ENCODE measurements at places on chromosomes 2 and 18.
A peak's percentile ranks its signal among the peaks of the same experiment; 100 is the strongest.

DNA sequence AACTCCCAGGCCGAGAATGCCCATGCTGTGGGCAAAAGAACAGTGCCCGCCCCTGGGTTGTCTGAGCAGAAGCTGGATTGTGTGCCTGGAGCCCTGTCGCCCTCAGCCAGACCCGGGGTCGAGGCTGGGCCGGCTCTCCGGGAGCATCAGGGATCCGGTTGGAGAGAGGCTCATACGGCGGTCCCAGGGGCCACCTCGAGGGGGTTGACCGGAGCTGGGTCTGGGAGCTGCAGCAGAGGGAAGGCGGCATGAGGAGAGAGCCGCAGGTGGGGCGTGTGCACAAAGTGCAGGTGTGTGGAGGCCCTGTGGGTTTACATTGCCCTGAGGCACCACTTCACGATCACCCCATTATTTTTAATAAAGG lies 39.5 kb downstream of the MBP start:
- DNase-seq, result no peak

GRCh38 chr2:8098476-8099266 lies 583.2 kb upstream of the ID2 start:
- DNase-seq, result no peak

GRCh38 chr2:160321006-160321405 lies 120.9 kb upstream of the ITGB6 start:
- DNase-seq, result no peak

GRCh38 chr2:226185616-226186211 lies 613.9 kb downstream of the IRS1 start:
- DNase-seq, result peak; percentile 97

DNA sequence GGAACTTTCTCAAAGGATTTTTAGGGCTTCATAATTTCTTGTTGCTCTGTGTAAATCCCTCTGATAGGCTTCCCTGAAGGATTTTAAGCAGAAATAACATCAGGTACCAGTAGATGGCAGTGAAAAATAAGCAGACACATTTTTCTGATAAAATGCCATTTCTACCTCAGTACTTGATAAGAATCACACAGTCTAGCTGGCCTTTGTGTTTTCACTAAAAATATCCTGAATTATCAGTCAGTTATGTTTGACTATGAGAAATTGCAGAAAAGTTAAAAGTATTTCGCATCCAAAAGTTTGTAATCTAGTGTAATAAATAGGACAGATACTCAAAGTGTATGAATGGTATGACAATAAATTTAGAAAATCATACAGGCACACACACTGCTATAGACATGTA lies 68.7 kb downstream of the DNAJC10 start:
- peak; percentile 18 for DNase-seq

DNA sequence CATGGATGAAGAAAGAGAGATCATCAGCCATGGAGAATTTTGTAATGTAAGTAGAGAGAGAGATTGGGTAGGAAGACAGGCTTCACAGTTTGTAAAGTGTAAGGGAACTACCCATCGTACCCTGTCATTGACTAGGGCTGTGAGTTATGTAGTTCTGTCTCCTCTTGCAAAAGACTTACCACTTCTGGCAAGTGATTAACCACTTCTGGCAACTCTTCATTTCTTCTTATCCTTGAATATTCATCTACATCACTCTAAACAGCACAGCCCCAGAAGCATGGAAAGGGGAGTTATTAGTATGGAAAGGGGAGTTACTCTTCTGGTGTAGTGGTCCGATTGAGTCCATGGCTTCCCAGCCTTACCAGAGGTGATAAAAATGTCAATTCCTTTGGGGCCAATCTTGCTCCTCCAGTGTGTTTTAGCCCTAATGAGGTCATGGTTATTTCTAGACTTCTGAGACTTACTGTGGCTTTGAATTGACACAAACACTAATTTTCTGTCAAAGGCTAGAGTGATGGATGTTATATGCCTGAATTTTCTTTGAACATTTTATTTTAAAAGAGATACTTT lies 52.0 kb downstream of the STAT1 start:
- DNase-seq, result no peak

DNA sequence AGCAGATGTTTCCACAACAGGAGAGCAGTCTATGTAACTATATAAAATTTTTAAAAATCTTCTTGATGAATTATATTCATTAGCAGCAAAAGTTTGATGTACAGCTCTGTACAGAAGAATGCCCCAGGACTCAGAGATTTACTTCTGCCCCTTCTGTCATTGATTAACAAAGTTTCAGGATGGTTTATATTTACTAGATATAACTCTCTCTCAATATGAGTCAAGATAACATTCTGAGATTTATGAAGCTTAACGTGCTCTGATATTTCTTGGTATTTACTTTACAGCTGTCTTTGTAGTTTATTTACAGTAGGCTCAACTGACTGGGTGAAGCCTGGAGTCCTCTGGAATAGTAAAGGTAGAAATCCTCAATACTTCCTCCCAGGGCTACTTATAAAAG lies 93.6 kb upstream of the HNMT start:
- no peak for DNase-seq

- DNase-seq, result no peak
Observed at GRCh38 chr2:60947056-60947455, 65.7 kb downstream of the REL start.

GRCh38 chr2:177530561-177530960 lies 138.0 kb downstream of the AGPS start:
- DNase-seq, result no peak

DNA sequence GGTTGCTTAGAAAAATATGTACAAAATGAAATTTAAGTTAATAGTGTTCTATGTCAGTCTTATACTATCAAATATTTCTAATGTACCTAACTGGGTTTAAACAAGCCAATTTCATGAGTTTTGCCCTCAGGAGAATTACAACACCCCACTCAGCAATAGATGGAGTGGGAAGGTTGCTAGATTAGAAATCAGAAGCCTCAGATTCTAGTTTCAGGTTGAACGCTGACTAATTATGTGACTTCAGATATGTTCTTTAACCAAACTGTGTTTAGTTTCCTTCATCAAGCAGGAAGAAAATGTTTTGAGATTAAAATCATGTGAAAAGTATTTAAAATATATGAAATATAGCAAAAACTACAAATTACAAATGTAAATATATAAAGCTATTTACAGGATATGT lies 133.8 kb upstream of the KCNH7 start:
- no peak for DNase-seq

GRCh38 chr2:232883116-232883721 lies 13.2 kb downstream of the SNORC start:
- DNase-seq, result no peak

DNA sequence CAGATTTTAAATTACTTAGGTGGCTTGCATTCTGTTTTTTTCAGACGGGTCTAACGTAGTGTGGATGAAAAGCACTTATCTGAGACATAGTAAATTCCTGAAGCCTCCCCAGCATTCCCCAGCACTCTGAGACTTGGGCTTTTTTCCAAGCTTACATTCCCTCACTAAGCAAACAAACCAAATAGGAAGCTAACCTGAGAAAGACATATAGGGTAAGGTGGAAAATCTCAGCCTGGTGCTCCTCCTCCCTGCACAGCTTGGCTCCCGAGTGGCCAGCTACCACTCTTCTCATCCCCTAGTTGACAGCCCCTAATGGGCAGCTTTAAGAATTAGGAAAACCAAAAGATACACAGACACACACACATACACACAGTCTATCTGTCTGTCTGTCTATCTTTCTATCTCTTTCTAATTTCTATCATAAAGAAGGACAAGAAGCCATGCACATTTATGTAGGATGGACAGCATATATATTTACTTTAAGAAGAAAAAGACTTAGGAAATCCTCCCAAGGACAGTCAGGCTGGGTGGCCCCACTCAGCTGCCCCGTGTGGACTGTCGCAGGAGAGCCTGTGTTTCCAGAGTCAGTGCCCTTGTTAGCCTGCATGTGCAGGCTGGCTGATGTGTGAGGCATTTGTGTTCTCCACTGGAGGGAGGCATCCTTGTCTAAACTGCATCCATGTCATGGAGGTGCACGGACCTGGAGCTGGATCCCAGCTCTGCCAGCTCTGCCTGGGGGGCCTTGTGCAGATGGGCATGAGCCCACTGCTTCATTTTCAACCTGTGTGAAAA lies 8.2 kb downstream of the CNNM3 start:
- DNase-seq, result no peak

DNA sequence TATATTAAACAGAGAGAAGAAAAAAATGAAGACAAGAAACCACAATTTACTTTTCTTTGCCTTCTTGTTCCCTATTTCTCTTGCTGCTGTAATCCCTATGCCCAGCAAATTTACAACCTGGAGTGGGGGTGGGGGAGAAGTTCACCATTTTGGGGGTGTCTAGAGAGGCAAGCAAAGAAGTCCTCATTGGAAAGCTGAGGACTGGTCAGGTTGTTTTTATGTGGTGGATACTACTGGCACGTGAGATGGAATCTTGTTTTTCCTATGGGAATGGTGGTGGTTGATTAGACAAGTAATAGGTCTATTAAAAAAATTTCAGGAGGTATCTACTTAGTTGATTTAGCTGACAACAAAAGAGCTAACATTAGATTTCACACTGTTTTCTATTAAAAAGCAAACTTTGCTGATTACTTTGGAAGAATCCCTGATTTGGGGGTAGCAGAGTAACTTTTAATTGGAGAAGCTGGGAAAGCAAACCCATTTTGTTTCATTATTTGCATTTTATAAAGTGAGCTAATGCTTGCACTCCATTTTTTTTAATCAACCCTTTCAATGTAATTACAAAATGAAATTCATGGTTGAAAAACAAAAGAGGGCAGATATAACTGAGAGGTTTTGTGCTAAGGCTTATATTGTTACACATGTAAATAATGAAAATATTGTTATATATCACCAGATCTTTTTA lies 6.0 kb downstream of the POU3F3 start:
- DNase-seq, result no peak

DNA sequence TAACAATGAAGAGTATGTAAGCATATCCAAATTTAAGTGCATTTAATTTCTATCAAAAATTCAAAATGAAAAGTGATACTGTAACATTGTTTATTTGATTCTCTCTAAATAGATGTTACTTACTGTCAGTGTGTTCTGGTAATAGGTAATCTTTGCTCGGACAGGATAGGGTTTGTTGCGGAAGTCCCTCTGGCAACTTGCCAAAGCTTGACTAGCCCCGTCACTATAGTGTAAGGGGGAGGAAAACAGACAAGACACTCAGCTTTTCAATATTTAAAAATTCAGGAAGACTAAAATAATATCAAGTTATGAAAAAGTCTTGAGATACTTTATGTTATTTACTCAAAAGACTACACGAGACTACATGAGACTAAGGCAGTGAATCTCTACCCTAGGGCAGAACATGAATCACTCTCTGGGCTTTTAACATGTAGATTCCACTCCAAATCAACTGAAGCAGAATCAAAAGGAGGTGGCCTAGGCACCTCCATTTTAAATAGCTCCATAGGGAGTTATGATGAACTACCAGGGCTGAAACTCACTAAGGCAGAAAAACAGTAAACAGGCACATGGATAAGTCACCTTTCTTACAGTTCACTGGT lies 5.9 kb downstream of the LMAN1 start:
- DNase-seq, result no peak

- no peak for DNase-seq
Observed at GRCh38 chr2:162063281-162063680, 10.7 kb downstream of the DPP4 start.

DNA sequence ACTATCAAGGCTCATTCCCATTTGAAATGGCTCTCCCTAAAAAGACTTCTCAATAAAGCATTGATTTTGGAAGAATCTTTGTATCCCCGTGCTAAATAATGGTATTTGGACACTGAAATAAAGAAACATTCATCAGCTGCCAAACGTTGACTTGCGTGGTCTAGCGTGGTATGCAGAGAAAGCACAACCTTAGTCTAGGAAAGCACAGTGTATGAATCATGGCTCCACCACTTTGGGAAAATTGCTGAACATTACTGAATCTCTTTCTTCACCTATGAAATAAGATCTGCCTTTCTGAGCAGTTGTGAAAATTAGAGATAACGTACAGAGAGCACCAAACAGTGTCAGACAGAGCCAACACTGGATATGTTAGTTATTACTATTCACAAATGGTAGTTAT lies 353.9 kb downstream of the SS18 start:
- DNase-seq, result no peak

DNA sequence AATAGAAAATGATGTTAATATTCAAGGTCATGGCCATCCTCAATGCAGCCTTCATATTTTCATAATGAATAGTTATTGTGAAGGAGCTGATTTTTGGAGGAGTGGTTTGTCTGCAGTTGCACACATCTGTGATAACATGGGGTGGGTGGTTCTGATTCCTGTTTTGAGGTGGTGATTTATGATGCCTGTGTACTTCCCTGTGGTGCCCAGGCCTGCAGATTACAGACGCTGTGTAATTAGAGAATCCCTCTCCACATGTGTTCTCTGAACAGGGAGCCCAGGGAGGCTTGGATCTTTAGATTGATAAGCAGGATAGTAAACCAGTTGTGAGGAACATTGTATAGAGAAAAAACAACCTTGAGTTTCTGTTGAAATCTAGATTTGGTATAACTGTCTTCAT lies 117.5 kb downstream of the AGAP1 start:
- no peak for DNase-seq

- DNase-seq, result peak; percentile 43
Observed at GRCh38 chr2:171824086-171824485, 70.0 kb downstream of the SLC25A12 start.

GRCh38 chr2:223053484-223054192 lies 1.6 kb downstream of the KCNE4 start:
- no peak for DNase-seq

DNA sequence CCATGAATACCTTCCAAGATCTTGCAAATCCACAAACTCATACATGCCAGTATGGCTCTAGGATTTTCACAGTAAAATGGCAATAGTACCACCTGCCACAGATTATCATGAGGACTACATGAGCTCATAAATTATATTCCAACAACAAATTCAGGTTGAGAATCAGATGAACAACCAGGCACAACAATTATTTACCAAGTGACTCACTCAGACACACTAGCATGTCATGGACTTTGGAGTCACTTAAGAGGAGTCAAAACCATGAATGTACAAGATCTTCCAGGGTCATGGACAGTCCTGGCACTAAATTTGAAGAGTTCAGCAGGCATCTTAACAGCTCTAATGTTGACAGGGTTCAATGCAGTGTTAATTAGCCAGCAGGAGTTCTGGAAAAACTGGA lies 34.4 kb upstream of the BZW1 start:
- DNase-seq, result no peak

DNA sequence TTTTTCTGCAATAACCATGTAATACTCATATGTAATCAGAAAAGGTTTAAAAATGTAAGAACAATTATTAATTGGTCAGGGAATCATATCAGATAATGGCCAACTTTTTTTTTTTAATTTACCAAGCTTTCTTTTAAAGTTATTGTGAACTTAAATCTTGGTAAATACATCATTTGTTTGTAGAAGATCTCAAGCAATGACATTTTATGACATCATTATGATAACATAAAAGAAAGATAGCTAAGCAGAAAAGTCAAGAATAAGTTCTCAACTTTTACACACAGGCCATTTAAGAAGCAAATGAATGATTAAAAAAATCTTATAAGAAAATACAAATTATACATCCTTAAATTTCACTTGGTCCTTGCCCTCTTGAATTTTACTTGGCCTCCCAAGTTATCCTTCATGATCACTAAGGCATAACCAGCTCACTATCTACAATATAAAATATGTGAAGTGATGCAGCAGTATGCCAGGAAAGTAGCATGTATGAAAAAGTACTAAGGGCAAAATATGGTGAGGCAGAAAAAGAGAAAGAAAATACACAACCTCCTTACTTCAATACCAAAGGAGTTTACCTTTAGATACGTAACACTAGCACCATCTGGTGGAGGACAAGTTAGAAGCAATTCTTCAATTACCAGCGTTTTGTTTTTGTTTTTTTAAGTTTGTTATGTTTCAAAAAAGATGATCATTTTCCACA lies 116.6 kb downstream of the SRBD1 start:
- DNase-seq, result peak; percentile 42

GRCh38 chr2:43896906-43897305 lies 58.1 kb downstream of the ABCG8 start:
- DNase-seq, result no peak

Data from AG09309 (cell line).